ENCODE measurements at places on chromosomes 5 and 9.

- DNase-seq: no peak
Observed at GRCh38 chr9:87152256-87152655, 204.9 kb upstream of the GAS1 start.

DNA sequence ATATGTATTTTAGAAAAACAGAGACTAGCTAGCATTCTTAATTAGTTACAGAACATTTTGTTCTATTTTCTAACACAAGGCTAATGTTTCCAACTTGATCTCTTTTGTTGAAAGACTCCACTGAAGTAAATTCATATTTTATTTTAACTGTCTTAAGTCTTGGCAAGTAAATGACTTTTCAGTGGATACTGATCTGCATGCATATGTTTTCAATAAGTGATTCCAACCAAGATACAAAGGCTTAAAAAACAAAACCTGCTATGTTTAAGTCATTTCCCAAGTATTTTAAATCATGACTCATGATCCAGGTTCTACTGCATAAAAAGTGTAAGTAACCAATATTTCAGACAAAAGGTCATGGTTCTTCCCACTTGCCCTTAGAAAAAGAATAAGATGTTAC lies 5.7 kb downstream of the CDO1 start:
- DNase-seq: no peak

- DNase-seq: no peak
Observed at GRCh38 chr9:80125731-80126264, 554.0 kb downstream of the TLE4 start.

DNA sequence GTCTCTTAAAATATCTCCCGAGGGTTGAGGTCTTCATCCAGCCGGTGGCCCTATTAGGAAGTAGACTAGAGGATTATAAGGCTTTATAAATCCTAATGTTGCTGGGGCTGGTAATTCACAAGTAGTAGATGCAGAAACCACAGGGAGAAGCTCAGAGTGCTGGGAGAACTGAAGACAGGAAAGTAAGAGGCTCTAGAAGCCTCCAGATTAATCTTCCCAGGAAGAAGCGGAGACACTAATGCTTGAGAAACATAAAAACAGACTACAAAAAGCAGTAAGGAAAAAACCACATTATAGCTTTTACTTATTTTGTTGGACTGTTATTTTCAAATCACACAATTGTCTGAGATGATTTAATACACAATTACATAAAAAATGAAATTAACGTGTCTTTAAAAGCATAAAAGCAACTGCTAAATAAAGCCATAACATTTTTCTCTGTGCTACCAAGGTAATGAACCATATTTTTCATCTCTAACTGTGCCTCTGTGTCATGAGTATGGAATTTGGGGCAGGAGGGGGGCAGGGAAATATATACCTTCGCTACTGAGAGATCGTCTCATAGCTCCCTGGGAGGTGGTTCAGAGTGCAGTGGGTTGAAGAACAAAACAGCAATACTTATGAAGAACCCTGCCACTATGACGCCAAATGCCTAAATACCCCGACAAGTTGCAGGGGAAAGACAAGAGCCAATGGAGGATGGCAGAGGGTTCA lies 806.2 kb upstream of the WWC1 start:
- DNase-seq: no peak

DNA sequence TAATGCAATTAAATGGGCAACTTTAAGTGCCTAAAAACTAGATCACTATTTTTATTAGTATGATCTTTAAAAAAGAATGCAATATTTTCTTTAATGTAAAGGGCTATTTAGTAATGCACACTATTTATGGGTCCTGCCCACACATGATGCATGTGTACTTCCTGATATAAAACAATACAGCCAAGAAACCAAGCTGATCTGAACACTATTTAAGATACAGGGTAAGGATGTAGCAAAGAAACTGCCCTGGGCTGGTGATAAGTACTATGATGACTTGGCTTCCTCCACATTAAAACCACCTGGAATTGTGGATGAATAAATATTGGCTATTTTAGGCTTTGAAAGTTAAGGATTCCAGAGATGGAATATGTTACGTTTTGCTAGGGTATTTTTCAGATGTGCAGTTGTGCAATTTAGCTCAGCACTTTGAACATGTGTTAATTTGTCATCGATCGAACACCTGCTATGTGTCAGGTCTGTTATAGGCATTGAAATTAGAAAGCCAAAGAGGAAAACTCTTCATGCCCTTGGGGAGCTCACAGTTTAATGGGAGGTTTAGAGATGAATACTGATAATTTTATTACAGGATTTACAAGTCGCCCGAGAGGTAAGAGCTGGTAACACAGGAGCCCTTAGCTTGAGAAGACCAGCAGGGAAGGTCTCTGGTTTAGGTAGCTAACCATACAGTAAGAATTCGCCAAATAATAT lies 276.7 kb downstream of the PLK2 start:
- DNase-seq: no peak

- DNase-seq: no peak
Observed at GRCh38 chr5:77987331-77987730, 211.2 kb upstream of the TBCA start.

DNA sequence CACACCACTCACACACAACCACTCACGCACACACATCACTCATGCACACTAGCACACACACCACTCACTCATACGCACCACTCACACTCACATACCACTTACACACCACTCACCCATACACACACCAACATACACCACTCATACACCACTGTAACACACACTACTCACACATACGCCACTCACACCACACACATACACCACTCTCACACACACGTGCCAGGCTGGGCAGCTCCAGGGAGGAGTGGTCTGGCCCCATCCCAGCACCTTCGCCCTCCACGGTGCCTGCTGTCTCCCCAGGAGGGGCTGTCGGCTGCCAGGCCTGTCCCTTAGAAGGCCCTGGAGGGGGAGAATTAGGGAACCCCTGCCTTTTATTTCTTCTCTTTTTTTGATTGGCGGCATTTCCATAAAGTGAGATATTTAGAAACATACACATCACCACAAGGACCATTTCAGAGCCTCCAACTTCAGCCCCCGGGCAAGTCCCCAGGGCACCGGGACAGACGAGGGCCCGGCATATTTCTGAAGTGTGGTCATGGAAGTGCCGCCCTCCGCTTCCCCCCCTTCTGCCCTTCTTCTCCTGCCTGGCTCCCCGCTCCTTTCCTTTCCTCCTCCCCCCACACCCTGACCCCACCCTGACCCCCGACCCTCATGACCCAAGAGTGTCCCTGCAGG lies 6.3 kb upstream of the ASB6 start:
- no peak for DNase-seq

- no peak for DNase-seq
Observed at GRCh38 chr9:2727966-2728613, 10.8 kb downstream of the KCNV2 start.

- DNase-seq: no peak
Observed at GRCh38 chr5:169954786-169955185, 25.5 kb downstream of the INSYN2B start.

DNA sequence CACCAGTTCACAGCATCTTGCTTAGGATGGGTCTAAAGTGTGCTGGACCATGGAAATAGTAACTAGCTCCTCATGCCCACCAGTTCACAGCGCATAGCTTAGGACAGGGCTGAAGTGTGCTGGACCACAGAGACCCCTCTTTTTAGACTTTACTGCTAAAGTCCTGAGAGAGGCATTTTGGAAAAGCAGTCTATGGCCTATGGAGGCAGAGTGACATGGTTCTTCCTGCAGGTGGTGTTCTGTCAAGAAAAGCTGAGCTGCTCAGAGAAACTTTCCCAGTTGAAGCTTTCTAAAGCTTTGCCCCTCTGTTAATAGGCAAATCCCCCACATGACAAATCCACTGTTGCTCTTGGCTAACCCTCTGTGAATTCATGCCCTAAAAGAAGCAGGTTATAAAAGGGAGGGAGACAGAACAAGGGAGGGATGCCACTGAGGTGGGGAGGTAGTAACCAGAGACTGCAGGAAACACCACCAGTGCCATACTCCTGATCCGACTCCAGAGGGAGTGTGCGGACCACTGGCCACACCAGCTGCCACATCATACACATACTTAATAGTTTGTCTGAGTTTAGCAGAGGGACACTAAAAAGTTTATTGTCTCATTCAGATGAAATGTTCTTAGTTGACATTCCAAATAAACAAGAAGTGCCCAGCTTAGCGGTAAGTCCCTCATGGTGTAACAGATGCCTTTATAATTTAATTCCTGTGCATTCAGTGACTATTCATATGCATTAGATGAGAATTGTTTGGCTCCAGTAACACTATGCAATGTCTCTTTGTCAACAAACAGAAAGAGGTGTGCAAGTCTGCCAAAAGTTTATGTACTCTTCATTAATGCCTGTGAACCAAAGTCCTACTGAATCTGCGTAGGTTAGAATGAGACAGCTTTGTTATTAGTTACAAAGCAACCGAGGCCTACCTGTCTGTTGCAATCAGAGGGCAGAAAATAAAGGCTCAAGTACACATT lies 236.2 kb upstream of the NFIL3 start:
- DNase-seq: no peak

DNA sequence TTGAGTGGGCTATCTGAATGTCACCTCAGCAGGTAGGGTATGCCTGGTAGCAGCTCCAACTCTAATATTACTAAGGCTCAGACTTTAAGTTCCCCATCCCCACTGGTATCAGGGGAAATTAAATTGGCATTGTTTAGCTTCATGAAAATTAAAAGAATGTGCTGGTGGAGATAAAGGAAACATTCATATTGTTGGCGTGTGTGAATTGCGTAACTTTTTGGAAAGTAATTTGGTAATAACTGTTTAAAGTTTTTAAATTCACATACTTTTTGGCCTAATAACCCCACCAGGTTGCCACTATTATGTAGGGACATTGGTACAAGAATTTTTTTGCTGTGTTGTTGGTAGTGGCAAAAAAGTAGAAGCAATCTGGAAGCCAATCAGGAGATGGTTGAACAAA lies 29.4 kb downstream of the TNPO1 start:
- no peak for DNase-seq

DNA sequence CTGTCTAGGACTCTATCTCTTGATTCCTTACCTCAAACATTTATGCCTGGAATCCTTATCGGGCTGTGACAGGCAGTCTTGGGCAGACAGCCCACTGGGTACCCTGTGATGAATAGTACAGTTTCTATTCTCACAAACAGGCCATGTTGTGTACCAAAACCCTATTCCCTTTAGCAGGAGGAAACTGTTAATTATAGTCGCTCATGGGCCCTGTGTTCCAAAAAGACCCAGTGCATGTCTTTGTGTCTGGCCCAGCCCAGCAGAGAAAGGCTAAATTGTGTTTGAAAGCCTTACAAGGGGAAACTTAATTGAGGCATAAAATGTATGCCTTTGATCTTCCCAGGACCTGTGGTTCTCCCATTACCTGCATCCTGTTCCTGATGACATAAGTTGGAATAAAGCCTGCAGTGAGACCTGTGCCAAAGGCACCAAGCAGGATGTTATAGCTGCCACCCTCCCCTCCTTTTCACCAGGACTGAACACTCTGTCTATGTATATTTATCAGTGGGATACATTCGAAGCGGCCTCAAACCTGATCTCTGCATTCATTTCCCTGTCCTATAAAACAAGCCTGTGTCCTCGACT lies 43.3 kb downstream of the TLR4 start:
- DNase-seq: no peak

- DNase-seq: no peak
Observed at GRCh38 chr9:126295936-126296600, 30.6 kb upstream of the MVB12B start.

GRCh38 chr9:77589046-77589795 lies 58.9 kb downstream of the GNA14 start:
- DNase-seq: no peak

- no peak for DNase-seq
Observed at GRCh38 chr9:7237473-7238246, 479.9 kb downstream of the KDM4C start.

DNA sequence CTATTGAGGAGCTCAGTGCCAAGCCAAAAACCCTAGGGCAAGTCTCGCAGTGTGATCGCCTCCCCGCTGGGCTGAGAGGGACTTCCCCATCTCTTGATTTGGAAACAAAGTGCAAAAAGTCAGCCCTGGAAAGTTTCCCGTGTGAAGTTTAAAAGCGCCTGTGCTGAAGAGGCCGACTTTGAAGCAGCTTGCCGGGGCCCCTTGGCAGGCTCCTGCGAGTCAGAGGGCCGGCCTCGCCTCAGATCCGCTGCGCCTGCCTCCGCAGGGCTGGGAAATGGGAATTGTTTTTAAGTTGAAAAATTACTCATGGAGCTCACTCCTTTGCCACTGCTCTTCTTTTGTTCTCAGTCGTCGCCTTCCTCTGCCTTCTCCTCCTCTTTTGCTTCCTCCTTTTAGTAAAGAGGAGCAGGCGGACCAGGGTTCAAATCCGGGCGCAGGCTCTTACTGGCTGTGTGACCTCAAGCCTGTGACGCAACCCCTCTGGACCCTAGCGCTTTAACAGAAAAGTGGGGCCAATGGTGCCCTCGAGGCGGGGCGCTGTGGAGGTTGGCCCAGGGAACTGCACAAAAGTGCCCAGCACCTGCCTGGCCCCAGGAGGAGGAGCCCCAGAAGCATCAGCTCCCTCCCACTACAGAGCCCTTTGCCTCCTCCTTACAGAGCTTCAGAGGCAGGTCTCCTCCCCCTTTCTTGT lies 14.7 kb upstream of the LHX2 start:
- no peak for DNase-seq

DNA sequence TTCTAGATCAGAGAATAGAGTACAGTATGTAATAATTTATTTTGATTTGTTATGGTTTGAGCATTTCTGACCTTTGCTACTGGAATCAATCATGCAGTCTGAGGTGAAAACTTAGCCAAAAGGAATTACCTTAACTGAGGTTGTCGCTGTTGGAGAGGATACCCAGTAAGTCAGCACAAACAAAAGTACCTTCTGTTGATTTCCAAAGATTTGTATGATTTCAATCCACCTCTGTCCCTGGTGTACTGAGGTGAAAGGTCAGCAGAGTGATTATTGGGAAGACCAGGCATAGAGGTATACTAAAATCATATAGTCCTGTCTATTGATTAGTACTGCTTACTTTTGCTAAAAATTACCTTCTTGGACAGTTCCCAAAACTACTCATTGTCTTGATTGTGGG lies 32.8 kb downstream of the RUSC2 start:
- no peak for DNase-seq

GRCh38 chr5:122154910-122155309 lies 25.6 kb downstream of the ZNF474 start:
- DNase-seq: no peak

- no peak for DNase-seq
Observed at GRCh38 chr9:115162946-115163345, 45.0 kb upstream of the TNC start.
